HuH-7 (cell line): ENCODE measurements at places on chromosomes 2 and 18.
A peak's percentile ranks its signal among the peaks of the same experiment; 100 is the strongest.

GRCh38 chr2:30282721-30283120, 51.4 kb downstream of the LBH start:
- no peak for DNase-seq

- no peak for DNase-seq
These were observed 584 bp downstream of the BOLA3 start for GRCh38 chr2:74146929-74147726.

DNA sequence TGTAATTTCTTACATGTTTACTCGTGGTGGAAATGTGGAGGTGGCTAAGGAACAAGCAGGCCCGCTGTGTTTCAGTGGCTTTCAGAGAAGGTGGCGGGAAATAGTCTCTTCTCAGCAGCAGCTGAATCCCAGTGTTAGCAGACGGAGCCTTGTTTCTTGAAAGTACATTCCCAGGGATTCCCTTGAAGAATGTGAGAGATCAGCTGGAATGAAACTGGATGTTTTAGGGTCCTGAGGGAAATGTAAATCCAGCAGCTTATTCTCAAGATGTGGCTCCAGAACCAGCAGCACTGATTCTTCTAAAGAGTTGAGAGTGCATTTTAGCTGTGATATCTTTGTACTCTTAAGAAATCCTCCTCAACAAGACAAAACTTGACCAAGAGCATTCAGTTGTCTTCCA, 59.1 kb downstream of the CDC42EP3 start:
- DNase-seq: no peak

DNA sequence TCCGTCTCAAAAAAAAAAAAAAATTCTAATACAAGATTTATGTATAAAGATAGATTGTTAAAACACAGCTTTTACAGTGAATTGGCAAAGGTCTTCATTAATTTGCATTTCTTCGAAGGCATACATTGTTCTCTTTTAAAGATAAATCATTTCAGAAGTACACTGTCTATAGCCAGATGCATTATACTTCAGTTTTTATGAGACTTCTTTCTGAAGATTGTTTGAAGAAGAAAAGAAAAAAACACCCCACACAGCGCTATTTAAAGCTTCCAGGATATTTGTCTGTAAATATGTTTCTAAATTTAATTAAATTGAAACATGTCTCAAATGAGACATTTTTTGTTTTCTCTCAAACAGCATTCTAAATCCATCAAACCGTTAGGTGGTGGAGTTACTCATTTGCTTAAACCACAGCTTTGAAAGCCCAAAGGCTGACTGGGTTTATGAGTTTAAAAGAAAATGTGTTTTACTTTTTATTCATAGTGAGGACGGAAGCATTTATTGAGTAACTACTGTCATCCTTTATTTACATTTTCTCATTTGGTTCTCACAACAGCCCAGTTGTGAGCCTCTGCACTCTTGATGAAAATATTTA, 42.4 kb upstream of the C1GALT1C1L start:
- DNase-seq: no peak

- no peak for DNase-seq
These were observed 45.4 kb upstream of the REG3G start for GRCh38 chr2:78980152-78980465.

DNA sequence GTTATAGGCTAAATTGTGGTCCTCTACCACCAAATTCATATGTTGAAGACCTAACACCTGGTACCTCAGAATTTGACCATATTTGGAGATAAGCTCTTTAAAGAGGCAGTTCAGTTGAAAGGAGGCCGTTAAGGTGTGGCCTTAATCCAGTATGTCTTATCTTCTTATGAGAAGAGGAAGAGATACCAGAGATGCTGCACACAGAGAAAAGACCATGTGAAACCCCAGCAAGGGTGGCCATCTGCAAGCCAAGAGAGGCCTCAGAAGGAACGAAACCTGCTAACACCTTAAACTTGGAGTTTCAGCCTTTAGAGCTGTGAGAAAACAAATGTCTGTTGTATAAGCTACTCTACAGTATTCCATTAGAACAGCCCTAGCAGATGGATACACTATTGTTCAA, 528.1 kb upstream of the DCC start:
- DNase-seq: no peak

DNA sequence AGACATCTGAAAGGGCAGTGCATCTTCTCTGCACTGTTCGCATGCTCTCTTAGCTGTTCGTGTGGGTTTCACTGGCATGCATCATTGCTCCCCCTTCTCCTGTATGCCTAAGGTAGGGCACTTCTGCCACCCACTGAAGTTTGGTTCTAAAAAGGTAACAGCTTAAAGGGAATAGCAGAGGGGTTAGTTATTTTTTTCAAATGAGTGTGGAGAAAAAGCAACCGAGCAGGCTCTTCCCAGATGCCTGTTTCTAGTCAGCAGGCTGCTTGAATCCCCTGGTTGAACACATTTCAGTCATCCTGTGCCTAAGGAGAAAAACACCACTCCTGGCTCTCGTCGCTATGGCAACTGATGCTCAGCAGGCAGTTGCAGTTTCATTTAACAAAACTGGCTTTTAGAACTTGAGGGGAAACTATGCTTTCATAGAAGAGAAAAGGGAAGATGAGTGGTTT, 69.8 kb upstream of the GALNT3 start:
- DNase-seq: no peak

DNA sequence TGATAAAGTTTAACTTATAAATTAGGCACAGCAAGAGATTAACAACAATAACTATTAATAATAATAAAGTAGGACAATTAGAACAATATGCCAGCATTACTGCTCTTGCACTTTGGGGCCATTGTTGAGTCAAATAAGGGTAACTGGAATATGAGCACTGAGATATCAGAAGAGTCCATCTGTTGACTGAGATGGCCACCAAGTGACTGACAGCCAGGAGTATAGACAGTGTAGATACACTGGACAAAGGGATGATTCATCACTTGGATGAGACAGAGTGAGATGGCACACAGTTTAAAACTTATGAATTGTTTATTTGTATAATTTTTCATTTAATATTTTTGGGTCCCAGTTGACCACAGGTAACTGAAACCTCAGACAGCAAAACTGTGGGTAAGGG, 20.0 kb downstream of the NAB1 start:
- DNase-seq: no peak

GRCh38 chr2:132608311-132608710, 61.7 kb downstream of the LYPD1 start:
- no peak for DNase-seq

DNA sequence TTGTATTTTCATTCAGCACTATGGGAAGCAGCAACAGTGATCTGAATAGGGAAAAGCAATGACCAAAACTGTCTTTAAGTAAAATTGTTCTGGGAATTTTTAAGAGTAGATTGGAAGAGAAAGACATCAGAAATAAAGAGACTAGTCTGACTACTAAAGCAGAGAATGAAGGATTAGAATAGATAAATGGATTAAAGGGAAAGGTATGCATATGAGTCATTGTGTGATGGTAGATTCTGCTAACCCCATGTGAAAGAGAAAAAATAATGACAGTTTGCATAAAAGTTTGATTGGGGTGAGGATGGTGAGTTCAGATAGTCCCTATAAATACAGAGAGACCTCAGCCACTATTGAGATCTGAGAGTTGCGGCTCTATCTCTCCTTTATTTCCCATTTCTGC, 139.6 kb upstream of the DCC start:
- no peak for DNase-seq

- no peak for DNase-seq
These were observed 185.4 kb upstream of the DLGAP1 start for GRCh38 chr18:4640349-4641012.

DNA sequence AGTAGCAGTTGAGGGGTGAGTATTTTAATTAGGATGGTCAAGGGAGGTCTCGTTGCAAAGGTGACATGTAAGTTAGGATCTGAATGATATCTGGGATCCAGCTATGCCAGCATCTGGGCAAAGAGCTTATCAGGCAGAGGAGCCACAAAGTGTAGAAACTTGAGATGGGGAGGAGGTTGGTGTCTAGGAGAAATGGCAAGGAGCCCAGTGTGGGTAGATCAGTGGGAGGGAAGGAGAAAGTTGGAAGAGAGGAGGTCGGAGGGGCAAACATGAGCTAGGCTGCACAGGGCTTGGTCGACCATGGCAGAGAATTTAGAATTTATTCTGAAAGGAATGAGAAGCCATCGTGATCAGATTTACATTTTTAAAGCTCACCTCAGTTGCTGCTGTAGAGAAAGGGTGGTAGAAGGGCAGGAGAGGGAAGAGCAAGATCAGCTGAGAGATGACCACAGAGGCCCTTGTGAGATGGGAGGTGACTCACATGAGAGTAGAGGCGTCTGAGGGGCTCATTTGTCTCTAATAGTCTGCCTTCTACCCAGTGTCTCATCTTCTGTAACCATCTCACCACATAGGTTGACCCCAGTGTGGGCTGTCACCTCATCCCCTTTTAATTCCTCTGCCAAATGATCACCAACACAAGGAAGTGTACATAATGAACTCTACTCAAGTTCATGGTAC, 170.0 kb downstream of the ETAA1 start:
- no peak for DNase-seq

DNA sequence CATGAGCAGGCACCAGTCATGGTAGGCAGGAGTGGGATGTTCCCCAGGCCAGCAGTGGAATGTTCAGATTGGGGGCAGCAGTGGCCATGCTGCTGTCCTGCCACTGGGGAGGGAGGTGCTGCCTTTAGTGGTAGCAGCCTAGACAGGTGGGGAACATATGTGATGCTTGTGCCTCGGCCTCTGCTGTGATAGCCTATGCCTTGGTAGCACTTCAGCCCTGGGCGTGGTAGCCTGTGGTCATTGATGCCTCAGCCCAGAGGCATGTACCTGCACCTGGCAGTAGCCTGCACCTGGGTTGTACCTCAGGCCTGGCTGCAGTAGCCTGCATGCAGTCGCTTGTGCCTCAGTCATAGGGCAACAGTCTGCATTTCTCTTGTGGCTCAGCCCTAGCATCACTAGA, 7.1 kb downstream of the RFTN2 start:
- no peak for DNase-seq

DNA sequence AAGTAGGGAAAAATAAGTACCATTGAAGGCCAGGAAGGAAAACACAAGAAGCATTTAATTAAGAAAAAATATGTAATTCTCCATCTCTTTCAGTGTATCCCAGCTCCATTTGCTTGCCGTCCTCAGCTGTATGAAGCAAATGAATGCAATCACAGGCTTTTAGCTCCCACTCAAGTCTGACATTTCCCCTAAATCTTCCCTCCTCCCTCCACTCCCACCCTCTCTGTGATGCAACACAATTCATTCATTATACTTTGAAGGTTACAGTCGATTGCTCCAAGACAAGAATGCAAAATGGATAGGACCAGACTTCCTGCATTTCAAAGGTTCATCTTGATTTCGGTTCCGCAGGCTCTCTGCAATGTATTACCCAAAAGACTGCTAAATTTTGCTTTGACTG, 172.7 kb upstream of the SERPINE2 start:
- DNase-seq: no peak

DNA sequence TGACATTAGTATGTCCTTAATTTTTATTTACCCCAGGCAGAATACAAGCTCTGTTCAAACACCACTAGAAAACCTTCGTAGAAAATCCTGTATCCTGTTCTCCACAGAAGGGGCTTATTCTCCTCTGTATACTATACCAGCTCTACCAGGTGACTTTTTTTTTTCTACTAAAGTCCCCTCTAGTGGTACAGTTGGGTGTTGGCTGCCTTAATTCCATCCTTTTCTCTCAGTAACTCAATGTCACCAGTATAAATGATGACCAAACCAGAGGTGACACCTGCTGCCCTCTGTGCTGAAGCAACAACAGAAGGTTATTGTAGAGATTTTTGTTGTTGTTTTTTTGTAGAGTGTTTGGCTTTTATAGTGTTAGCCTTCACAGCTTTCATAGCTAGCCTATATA, 1322.0 kb downstream of the LRP1B start:
- DNase-seq: peak; percentile 4

DNA sequence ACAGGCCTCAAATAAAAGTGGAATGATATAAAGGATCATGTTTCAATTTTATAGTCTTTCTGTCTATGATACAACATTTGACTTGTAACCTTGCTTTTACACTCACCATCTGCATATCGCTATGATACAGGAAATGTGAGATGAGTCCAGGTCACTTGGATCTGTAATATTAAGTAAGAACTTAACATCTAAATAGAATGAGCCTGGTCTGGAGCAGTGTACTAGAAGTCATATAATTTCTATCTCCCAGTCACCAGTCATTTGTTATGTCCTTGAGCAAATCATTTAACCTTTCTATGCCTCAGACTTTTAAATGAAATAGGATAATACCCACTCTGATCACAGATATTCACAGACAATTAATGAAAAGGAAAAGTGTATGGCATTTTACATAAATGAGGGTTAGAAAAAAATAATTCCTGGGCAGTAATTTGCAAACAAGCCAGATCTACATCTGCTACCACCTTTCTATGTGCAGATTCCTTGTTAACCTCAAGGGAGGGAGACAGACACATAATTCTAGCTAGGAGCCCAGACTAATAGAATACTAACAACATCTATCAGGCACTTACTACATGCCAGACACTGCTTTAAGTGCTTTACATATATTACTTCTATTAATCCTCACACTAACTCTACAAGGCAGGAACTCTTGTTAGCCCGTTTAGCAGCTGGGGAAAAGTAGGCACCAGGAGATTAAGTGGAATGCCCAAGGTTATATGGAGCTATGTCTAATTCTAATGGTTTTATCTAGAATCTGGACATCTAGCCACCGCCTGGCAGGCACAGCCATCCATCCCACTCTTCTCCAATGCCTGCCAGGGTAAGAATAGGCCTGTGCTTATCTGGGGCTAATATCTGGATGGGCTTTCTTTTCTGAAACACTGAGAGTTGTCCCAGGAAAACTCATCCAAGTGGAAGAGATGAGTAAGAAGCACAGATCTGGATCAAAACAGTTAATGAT, 313.6 kb upstream of the CDH20 start:
- DNase-seq: no peak

DNA sequence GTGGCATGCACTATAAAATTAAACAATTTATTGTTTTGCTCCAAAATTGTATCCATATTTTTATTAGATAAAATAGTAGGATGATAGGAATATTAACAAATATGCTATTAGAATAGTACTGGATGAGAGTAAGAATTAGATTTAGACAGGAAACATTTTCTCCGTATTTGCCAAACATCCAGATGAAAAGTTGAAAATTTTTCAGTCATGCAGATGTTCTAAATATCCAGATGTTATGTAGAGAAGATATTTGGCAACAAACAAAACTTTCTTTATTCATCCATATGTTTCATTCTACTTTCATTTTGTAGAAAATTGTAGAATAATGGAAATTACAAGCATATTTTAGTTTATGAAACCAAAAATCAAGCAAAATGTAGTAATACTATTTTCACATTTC, 45.2 kb upstream of the NEUROD1 start:
- DNase-seq: no peak

DNA sequence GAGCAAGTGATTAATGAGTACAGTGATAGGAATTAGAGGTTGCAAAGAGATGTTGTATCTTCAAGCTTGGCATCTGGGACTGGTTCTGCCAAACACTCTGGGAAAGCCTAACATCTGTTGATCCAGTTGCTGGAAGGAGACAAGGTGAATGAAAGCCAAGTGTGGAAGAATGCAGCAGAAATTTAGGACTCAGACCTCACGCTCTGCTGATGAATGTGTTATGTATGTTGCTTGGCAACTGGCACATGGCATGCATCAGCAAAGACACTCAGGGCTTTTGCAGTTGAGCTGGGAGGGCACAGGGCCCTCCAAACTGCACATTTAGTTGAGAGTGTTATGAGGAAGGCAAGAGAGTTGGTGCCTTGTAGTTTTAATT, 105.5 kb downstream of the COLEC12 start:
- DNase-seq: no peak
